Pulmonary artery endothelial cell (primary cell): ENCODE measurements at places on chromosomes 13 and 19. TPM values are rescaled to one million over a fixed set of nuclear protein-coding genes. Genes with fewer than 3 reads are reported as not detected.

NLRP5 gene
- not detected in 2 replicates for total RNA-seq

ZNF729 gene
- total RNA-seq, result not detected in 2 replicates

ZNF780A gene
- 10.2 and 17.5 TPM in 2 replicates for total RNA-seq

GRCh38 chr13:97202761-97203160 lies 19.4 kb upstream of the MBNL2 start:
- DNase-seq, result no peak

DNA sequence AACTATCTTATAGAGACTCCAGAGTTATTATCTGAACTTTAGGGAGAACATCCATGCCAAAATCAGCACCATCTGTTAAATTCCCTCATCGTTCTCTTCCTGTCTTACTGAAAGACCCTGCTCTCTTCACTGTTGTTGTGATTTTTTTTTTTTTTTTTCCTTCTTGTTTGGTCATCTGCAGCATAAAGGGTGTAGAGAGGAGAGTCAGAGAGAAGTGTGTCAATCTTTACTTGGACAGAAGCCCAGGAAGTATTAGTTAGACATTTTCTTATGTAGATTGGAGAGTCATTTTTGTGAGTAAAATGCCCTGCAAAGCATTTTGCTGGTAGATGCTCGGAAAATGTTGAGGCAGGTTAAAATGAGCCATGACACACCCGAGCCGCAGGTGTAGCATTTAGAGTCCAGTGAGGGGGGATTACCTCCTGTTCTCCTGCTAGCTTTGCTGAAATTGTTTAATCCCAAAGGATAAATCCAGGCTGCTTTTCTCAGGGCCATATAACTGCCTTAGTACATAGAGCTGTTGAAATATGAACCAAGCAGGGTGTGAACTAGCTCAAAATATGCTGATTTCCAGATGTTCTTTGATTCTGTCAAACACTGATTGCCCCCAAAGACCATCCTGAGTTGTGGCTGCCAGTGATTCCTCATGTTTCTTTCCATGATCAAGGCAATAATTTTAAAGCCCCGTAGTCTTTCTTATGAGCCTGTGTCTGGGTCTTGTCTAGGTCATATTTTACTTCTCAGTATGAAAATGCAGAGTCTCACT lies 143.5 kb downstream of the DCT start:
- no peak for DNase-seq

- DNase-seq, result no peak
Measured at GRCh38 chr13:42532561-42533335, 41.2 kb upstream of the TNFSF11 start.

DNA sequence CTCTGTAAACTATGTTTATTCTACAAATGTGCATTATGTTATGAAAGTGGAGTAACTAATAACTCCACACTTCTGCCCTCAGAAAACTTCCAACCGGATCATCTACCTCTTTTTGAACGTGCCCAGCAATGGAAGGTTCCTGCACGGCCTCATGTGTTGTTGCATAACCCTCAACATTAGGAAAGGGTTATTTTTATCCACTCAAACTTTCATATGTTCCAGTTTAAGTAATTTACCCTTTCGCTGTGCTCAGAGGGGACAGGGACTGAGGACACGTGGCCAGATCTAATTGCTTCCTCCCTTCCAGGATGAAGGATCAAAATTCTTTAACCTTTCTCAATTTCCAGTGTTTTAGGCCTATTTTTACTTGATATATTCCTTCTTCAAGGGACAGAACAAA lies 29.6 kb downstream of the IRS2 start:
- no peak for DNase-seq

DNA sequence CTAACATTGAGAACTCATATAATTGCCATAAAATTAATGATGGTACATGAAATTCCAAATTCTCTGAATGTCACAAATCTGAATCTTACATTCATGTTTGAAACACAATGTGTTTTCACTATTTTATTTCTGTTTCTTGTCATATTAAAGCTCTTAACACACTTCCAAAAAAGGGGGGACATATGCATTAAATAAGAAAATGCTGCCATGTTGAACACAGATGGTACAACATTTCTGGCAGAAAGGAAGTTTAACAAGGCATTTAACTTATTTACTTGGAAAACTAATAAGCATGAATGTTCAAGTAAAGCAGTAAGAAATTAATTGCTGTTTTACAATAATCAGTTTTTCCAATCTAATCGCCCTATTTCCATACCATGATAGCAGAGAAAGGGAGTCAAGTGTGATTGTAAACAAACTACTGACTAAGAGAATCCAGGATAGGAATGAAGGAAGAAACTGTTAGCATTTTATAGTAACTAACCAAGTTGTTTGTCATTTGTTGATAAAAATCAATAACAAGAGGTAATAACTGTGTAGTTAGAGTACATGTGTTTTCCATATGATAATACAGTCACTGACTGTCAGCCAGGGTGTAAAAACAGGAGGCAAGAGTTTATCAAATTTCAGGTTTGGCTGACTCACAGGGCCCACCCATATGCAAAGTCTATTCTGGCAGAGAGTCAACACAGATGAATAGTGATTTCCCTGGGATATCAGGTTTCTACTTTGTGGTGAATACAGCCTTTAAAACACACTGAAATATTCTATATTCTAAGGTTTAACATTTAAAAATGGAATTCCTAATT lies 5.7 kb upstream of the FOXO1 start:
- DNase-seq, result no peak

DNA sequence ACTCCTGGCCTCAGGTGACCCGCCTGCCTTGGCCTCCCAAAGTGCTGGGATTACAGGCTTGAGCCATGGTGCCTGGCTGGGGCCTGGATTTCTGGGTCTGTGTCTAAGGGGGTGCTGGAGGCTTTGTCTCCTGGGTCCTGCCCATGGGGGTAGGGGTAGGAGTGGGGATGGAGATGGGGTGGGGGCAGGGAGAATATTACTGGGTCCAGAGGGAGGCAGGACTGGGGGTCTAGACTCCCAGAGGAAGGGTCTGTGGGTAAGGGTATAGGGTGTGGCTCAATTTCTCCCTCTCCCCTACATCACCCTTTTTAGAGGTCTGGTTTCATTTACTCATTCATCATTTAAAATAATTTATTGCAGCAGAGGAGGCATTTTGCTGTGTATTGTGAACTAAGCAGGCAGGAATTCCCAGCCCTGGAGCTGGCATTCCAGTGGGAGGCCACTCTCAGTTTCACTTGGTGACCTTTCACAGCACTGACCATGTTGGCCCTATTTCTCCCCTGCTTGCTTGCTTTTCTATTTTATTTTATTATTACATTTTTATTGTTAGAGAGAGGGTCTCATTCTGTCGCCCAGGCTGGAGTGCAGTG lies 810 bp upstream of the NFKBID start:
- DNase-seq, result no peak

GRCh38 chr19:3976495-3977241 lies 5.8 kb upstream of the DAPK3 start:
- no peak for DNase-seq

GRCh38 chr13:27424246-27425157 lies at the start of gene GTF3A:
Gene GTF3A (plus strand): TSS chr13:27424619.
- DNase-seq, result peak; percentile 37

GRCh38 chr13:33375421-33375820 lies 89.9 kb upstream of the STARD13 start:
- no peak for DNase-seq

DNA sequence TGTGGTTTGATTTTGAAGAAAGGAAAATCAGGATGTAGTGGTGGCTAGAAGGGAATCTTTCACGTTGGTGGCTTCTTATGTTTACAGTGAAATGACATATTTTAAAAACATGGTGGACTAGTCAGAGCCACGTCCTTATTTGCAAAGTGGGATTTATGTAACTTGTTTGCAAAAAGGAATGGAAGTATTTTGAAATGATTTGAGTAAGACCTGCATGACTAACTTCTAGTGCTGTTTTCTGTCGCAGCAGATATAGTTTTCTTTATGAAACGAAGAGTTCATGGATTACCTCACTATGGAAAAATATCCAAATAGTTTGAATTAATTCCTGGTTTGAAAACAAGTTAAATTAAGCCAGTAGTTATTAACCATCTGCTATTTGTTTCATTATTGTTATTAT lies 476.5 kb downstream of the MYO16 start:
- no peak for DNase-seq

DNA sequence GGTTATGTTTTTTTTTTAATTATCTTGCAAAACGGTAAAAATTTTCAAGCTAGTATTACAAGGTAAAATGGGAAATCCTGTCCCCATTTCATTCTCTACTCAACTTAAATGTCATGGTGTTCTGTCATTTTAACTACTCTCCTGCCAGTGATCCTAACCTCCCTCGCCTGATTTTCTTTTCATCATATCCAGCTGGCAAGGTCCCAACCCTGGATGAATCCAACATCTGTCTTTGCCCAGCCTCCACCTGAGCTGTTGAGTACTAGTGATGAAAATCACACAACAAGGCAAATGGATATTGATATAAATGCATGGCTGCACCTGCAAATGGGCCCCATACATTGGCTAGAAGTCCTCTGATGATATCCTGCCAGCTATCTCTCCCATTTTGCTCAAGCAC lies 6.9 kb upstream of the CDK8 start:
- no peak for DNase-seq

GRCh38 chr19:36182612-36183244 lies 30.5 kb upstream of the COX7A1 start:
- DNase-seq, result no peak

DNA sequence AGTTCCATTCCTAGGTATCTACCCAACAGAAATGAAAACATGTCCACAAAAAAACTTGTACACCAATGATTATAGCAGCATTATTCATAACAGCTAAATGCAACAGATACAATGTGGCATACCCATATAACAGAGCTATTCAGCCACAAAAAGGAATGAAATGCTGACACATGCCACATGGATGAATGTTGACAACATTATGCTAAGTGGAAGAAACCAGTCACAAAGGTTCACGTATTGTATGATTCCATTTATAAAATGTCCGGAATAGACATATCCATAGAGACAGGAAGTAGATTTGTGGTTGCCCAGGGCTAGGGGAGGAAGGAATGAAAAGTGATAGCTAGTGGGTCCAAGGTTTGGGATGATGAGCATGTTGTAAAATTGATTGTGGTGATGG lies 10.8 kb downstream of the CRYL1 start:
- DNase-seq, result no peak

GRCh38 chr13:89726690-89727435 lies 1620.6 kb upstream of the MIR17HG start:
- no peak for DNase-seq

DNA sequence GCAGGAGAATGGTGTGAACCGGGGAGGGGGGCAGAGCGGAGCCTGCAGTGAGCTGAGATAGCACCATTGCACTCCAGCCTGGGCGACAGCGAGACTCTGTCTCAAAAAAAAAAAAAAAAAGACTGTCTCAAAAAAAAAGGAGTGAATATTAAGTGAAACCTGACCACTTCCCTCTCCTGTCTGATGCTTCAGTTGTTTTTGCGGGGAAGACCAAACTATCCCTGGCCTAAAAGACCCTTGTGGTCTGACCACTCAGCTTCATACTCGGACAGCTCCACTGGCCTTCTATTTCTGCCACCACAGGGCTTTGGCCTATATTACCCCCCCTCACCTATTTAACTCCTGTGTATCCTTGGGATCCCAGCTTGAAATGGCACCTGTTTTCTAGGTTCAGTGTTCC lies 2.3 kb downstream of the CLASRP start:
- DNase-seq, result no peak

- no peak for DNase-seq
Measured at GRCh38 chr13:82962397-82962796, 919.9 kb downstream of the SLITRK1 start.

DNA sequence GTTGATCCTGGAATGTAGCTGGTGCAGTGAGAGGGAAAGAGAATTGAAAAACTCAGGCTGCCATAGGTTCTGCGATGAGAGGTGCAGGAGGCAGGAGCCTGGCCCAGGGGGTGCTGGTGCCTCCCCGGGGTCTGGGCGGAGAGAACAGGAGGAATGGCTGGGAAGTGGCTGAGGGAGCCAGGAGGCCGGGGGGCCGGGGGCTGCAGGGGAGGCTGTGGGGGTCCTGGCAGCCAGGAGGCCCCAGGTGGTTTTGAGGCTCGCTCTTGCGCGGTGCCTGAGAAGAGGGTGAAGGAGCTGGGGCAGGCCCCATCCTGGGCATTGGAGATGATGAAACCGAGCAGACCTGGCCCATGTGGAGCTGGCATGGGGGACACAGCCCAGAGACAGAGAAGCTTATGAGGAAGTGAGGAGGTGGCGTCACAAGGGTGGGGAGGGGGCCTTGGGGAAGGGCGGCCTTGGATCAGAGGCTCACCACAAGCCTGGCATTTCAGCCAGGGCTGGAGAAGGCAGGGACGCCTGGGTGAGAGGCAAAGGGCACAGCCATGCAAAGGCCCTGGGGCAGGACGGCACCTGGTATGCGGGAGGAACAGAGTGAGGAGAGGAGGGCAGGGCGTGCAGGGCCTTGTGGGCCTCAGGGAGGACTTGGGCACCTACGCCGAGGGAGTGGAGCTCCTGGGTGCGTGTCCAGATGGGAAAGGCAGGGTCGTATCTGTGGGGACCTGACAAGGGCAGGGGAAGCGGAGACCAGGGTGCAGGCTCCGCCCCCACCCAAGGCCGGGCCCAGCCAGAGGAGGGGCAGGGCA lies 1.3 kb upstream of the TEKTIP1 start:
- DNase-seq, result no peak

- no peak for DNase-seq
Measured at GRCh38 chr19:50668879-50669278, 19.6 kb downstream of the C19orf81 start.
